ENCODE measurements at places on chromosomes 2 and 18. TPM values are rescaled to one million over a fixed set of nuclear protein-coding genes. Genes with fewer than 3 reads are reported as not detected.

SLC9A2 gene
- total RNA-seq: not detected

UGT1A8 gene
- not detected for total RNA-seq

TRAK2 gene
- 32.5 TPM for total RNA-seq

DNA sequence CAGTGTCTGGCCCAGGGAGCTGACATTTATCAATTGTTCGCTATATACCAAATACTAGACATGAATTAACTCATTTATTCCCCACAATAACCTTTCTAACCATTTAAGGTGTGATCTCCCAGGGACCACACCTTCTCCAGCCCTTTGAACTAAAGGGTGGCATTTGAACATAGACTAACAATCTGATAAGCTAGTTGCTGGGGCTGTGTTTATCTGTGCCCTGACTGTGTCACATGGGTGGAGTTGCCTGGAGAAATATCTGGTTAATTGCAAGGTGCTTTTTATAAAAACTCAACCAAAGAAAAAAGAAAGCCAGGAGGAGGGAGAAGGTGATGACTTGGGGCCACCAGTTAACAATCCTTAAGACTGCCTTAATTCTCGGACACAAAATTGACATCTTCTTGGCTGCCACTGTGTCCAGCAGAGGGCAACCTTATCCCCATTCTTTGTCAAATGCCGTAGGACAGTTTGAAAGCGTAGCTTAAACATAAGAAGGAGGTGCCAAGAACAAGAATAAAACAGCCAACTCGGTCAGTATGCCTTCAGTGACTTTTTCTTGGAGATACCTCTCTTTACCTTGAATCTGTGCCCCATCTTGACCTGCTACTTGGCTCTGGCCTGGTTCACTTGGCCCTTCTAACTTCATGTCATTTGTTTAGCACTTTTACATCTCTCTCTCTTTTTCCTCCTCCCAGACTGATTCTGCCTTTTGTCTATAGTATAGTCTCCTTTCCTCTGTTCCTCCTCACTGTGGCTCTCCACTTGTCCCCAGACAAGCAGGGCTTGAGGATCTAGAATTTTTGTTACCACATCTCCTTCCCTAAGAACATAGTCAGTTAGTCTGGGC is 183.4 kb downstream of the MYO3B start:
- peaks cover 7% of the 10 kb centered on the region for H3K4me1 ChIP-seq
- DNase-seq: peak; percentile 58
- peaks cover 6% of the 10 kb centered on the region for H3K27me3 ChIP-seq
- no peak overlapping the region for H3K27ac ChIP-seq
- H3K36me3 ChIP-seq: no peaks in the 10 kb centered on the region

DNA sequence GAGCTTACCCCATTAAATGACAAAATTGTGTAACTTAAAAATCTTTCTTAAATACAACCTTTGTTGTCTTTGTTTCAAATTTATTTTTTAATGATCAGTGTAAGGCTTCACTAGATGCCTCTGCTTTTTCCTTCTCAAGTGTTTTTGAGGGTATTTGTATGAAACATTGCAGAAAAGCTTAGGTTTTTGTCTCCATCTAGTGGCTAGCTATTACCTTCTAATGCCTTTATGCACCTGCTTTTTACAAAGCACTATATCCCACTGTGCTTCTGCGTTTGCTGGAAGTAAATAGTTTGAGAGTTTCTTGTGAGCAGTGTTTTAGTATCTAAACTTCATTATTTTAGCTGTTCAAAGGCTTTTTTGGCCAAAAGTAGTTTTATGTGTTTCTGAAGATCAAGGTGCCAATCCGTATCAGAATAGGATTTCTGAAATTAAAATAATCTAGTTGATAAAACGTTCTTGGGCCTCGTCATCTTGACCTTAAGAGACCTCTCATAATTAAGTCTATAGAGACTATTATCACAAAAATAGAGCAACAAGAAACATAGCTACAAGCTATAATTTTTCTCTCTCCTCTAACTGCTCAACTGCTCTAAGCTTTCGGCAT is 47.0 kb downstream of the IWS1 start:
- DNase-seq: peak; percentile 76
- no peak overlapping the region for H3K4me3 ChIP-seq
- peaks cover 30% of the 10 kb centered on the region for H3K36me3 ChIP-seq

DNA sequence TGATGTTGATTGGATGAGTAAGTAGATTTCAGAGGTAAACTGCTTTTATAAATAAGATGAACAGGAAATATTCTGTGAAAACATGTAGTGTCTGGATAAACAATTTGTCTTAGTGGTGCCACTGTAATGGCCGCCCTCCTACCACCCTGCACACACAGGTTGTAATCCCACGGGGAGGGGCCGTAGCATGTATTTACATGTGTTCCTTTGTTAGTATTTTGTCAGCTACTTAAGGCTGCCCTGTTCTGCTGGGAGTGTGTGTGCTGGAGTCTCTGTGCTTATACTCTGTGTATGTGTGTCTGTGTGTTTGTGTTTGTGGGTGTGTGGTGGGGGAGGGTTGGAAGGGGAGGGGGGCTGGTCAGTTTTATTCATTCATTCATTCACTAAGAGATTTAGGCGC is 5.1 kb downstream of the TSHZ1 start:
- no peaks in the 10 kb centered on the region for H3K27me3 ChIP-seq
- H3K27ac ChIP-seq: no peak overlapping the region
- H3K36me3 ChIP-seq: no peaks in the 10 kb centered on the region
- DNase-seq: no peak
